PC-3 (cell line): ENCODE measurements at places on chromosomes 7 and 10. TPM values are rescaled to one million over a fixed set of nuclear protein-coding genes. Genes with fewer than 3 reads are reported as not detected.

TAS2R3 gene
- total RNA-seq = 0.40 TPM in 1 of 2 replicates, not detected in the other

LANCL2 gene
- 12.7 and 24.6 TPM in 2 replicates for total RNA-seq

GRCh38 chr7:28104041-28104541 is 76.5 kb downstream of the JAZF1 start:
- no peak overlapping the region for H3K4me3 ChIP-seq
- DNase-seq = peak; percentile 72
- H3K27ac ChIP-seq = peak overlapping the region; percentile 28
- H3K4me1 ChIP-seq = peaks cover 39% of the 10 kb centered on the region

DNA sequence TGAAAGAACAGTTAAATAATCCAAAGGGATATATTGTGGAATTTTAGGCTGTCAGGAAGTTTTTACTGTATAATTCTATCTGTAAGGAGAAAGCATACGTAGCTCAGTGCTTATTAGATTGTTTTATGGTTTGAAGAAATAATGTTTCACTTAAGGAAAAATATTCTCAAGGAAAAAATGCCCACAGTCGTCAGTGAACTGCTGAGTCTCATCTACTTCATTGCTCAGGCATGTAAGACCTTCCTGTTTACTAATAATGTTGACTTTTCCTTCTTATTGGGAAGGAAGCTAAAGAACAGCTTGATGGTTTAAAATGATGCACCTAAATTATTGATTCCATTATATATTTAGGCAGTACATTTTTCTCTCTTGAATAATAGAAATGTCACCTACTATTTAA is 304.2 kb downstream of the SDK1 start:
- peak; percentile 37 for DNase-seq
- H3K36me3 ChIP-seq = no peaks in the 10 kb centered on the region
- peaks cover 8% of the 10 kb centered on the region; the same call in 1 of the 2 replicates for H3K4me1 ChIP-seq
- no peak overlapping the region for H3K4me3 ChIP-seq
- H3K27me3 ChIP-seq = no peaks in the 10 kb centered on the region
- 0 out of 2 replicates have a peak overlapping the region, but pooled peaks have one; percentile 17 for H3K27ac ChIP-seq

DNA sequence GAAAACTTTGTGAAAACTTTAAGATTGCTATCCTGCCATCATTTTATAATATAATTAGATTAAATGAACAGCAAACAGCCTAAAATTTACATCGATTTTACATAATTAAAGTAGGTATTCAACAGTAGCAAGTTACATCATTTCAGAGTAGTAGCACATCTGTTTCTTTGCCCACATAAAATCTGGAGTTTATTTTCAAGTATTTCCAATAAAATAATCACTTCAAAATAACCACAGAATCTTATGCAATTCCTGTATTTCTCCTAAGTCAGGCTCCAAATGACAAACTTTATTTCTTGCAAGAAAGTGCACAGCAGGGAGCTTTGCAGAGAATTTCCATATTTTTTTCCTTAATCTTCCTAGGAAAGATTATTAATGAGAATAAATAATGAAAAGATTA is 82.6 kb downstream of the CUBN start:
- no peaks in the 10 kb centered on the region for H3K36me3 ChIP-seq
- H3K4me1 ChIP-seq = 0 out of 2 replicates have a peak, but pooled peaks cover 3% of the 10 kb centered on the region
- no peak overlapping the region for H3K4me3 ChIP-seq
- no peaks in the 10 kb centered on the region for H3K27me3 ChIP-seq
- no peak for DNase-seq

- DNase-seq = peak; percentile 65
- H3K27ac ChIP-seq = peak overlapping the region; percentile 62
- H3K4me3 ChIP-seq = no peak overlapping the region
- no peaks in the 10 kb centered on the region for H3K36me3 ChIP-seq
- H3K4me1 ChIP-seq = peaks cover 13% of the 10 kb centered on the region
Measured at GRCh38 chr7:33764752-33765451, 140.4 kb upstream of the BMPER start.

- H3K4me3 ChIP-seq = no peak overlapping the region
- H3K4me1 ChIP-seq = peaks cover 4% of the 10 kb centered on the region; the same call in 1 of the 2 replicates
- H3K27ac ChIP-seq = no peak overlapping the region
- no peak for DNase-seq
Measured at GRCh38 chr7:96739167-96739566, 29.5 kb upstream of the SEM1 start.

DNA sequence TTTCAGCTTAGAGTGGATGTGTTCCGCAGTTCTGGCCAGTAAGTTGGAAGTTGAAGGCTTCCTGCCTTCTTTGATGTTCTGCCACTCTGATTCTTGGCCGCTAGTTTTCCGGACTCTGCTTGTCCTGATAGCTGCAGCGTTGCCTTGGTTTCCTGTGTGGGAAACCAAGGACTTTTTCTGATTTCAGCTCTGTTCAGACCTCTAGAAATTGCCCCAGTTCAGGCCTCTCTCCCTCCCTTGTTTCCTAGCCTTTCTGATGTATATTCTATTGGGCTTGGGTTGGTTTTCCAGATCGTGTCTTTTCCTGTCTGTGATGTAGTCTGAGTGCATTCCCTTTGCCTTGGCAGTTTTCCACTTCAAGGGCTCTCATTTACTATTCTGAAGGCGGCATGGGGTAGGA is 318.7 kb downstream of the BBS9 start:
- no peaks in the 10 kb centered on the region for H3K36me3 ChIP-seq
- no peak overlapping the region for H3K27ac ChIP-seq
- peaks cover 8% of the 10 kb centered on the region for H3K4me1 ChIP-seq
- H3K4me3 ChIP-seq = no peak overlapping the region

DNA sequence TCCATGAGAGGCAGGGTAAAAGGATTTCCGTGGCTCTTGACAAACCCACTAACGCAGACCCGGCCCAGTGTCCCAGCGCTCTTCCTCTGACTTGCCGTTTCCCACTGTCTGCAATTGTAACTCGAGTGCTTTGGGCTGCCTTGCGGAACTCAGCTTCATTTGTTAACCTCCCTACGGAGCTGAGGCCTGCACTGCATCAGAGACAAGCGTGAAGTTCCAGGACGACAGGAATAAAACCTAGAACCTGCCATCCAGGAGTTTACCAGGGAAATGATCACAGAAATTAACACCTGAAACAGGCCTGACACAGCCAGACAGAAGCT is 76.2 kb downstream of the SFMBT2 start:
- H3K4me1 ChIP-seq = no peaks in the 10 kb centered on the region
- H3K27ac ChIP-seq = no peak overlapping the region
- no peaks in the 10 kb centered on the region for H3K36me3 ChIP-seq
- DNase-seq = no peak

- H3K27me3 ChIP-seq = no peaks in the 10 kb centered on the region
- no peak overlapping the region for H3K27ac ChIP-seq
- no peaks in the 10 kb centered on the region for H3K4me1 ChIP-seq
- no peaks in the 10 kb centered on the region for H3K36me3 ChIP-seq
- DNase-seq = no peak
Measured at GRCh38 chr7:12851142-12851541, 163.7 kb downstream of the ARL4A start.

- DNase-seq = peak; percentile 92
- no peaks in the 10 kb centered on the region for H3K4me1 ChIP-seq
- H3K27me3 ChIP-seq = peaks cover 7% of the 10 kb centered on the region; the same call in 1 of the 2 replicates
- H3K27ac ChIP-seq = no peak overlapping the region
Measured at GRCh38 chr10:62492012-62492869, 118.1 kb downstream of the ZNF365 start.

DNA sequence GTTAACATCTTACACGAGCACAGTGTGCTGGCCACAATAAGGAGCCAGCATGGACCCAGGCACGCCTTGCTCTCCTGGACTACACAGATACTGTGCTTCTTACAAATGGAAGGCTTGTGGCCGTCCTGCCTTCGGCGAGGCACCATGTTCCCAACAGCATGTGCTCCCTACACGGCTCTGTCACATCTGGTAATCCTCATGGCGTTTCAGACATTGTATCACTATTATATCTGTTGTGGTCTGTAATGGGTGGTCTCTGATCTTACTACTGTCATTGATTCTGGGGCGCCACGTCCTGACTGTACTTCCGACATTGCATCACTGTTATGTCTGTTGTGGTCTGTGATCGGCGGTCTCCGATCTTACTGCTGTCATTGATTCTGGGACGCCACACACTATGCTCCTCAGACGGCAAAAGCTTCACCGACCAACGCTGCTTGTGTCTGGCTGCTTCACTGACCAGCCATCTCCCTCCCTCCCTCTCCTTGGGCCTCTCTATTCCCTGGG is 195.4 kb downstream of the MAD1L1 start:
- no peak for DNase-seq
- no peaks in the 10 kb centered on the region for H3K27me3 ChIP-seq
- no peaks in the 10 kb centered on the region for H3K4me1 ChIP-seq
- no peak overlapping the region for H3K27ac ChIP-seq

DNA sequence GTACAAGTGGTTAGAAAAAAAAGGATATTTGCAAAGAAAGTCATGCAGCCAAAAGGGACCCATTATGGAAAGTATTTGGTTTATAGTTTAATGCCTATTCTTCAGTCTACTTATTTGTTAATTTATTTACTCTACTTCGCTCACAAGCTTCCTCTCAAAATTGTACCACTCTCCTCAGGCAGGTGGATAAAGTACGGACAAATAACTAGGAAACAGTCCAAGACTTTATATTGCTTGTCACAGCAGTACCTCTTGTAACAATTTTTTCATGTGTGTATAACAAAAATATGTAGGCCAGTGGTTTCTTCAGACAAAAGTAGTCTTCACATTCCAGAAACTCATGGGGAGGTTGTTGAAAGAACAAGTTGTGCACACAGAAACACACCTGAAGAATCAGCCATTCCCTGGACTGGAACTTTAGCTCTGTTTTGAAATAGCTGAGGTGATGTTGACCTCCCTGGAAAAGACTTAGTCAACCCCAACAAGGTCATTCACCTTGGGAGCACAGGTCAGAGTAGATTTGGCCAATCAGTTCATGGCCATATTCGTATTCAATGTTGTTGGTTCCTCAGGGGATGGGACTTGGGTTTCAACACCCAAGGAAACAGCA is 73.4 kb downstream of the TES start:
- H3K4me3 ChIP-seq = no peak overlapping the region
- no peaks in the 10 kb centered on the region for H3K27me3 ChIP-seq
- no peak for DNase-seq
- H3K36me3 ChIP-seq = no peaks in the 10 kb centered on the region

GRCh38 chr7:157573244-157573643 is 236.4 kb downstream of the DNAJB6 start:
- no peak overlapping the region for H3K4me3 ChIP-seq
- H3K27ac ChIP-seq = no peak overlapping the region
- no peaks in the 10 kb centered on the region for H3K36me3 ChIP-seq
- no peak for DNase-seq
- no peaks in the 10 kb centered on the region for H3K27me3 ChIP-seq
- peaks cover 11% of the 10 kb centered on the region for H3K4me1 ChIP-seq
